ENCODE measurements at places on chromosomes 4 and X.

DNA sequence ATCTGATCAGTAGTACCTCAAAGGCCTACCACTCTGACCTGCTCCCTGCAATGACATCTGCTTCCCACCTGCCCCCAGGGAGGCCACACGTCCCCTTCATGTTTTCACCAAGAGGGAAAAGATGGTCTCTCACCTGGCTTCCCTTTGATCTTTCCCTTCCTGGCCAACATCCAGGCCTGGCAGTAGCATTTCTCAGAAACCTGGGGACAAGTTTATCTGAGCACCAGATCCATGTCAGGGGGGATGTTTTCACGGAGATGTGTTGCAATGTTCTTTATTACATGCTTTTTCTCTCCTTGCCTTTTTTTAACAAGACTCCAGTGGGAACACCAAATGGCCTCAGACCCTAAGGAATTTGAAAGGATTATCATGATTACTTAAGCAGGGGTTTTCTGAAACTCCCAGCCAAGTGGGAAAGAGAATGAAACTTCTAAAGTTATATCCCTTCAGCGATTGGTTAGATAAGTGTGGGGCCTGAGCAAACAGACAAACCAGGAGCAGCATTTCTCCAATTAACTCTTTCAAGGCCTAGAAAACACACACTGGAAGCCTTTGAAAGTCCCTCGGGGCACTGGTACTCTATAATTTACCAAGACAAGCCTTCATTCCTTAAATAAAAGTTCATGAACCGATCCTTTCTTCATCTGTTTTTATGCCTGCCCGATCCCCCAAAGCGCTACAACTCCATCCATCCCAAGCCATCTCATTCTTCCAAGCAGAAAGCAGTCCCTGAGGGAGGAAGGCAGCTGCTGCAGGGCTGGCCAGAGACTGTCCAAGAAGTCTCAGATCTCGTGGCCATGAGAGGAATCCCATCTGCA is 94.1 kb downstream of the BCOR start:
- no peak for DNase-seq

DNA sequence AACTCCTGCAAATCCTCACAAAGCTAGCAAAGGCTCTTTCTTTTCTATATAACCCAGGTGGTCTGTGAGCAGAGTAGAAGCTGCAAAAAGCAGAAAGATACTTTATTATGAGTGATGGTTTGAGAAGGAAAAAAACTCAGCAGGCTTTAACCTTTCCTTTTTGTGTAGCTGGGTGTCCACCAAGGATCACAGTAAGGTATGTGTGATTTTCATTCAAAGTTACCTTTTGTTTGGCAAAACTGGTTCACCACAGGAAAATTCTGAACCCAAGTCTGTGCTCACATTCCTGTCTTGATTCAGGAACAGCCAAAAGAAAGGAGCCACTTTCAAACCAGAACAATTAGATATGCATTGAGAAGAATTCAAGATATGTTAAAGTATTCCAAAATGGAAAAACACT is 35.7 kb downstream of the FRAS1 start:
- DNase-seq = no peak

DNA sequence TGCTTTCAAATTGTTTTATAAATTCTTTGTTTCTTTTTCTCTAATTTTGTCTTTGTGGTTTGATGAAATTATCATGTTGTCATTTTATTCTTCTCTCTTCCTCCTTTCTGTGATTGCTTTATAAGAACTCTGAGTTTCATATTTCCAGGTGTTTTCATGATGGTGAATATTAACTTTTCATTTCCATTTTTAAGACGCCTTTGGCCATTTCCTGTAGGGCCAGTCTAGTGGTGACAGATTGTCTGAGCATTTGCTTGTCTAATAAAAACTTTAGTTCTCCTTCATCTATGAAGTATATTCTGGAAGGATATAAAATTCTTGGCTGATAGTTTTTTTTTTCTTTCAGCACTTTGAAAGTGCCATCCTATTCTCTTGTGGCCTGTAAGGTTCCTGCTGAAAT is 128.1 kb downstream of the FAM13A start:
- no peak for DNase-seq

DNA sequence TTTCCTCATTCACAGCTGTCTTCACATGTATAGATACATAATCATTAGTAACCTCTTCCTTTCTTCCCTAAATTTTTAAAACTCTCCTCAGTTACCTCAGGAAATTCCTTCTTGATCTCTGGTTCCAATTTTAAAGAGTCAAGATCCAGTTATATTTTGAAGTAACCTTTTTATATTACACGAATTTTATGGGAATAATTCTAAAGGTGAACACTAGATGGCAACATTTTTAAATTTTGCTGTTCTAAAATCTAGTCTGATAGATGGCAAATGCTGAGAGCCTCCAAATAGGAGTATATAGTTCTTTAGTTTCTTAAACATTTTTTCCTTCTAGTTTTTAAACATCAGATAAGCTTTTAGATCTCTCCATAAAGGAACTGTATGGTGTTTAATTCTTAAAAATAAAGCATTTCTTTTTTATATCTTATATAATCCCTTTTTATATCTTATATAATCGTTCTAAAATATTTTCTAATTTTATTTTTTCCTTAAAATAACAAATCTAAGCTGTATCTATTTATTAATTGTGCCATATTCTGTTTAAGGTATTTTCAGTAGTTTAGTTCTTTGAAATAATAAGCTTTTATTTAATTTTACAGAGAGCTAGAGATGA is 37.9 kb upstream of the PAPSS1 start:
- peak; percentile 6 for DNase-seq

GRCh38 chr4:173243321-173243720 is 74.7 kb downstream of the GALNT7 start:
- no peak for DNase-seq

- no peak for DNase-seq
Observed at GRCh38 chr4:41009411-41009810, 204.9 kb downstream of the APBB2 start.

GRCh38 chr4:189261475-189261874 is 679.2 kb upstream of the FRG1 start:
- no peak for DNase-seq

DNA sequence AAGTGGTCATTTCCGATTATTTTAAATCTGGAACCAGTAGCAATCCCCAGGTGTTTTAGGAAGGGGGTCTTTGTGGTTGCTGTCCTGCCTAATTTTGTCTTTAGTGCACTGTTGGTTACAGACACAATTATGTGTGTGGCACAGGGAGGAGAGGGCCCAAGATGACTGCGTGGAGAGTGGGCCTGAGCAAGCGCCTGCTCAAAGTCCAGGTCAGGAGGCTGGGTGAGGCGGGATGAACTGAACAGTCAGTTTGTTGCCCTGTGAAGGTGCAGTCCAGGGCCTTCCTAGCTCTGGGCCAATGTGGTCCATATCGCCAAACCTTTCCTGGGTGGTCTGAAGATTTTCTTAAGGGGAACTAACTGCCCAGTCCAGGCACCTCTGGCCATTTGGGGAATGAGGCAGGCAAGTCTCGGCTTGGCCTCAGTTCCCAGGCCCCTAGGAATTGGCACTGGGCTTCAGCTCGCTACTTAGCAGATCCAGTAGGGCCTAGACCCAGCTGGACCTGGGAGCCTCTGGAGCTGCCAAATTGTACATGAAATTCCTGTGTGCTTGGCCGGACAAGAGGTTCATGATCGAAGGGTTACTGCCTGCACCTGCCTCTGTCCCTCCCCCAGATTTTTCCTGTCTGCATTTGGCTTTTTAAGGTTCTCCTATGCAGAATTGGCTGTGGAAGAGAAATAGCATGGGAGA is 47.6 kb downstream of the ANAPC4 start:
- DNase-seq = no peak

GRCh38 chr4:127708985-127709384 is 21.2 kb upstream of the SLC25A31 start:
- no peak for DNase-seq

- no peak for DNase-seq
Observed at GRCh38 chr4:7206911-7207567, 14.7 kb downstream of the SORCS2 start.

GRCh38 chrX:39809331-39809730 is 288.4 kb downstream of the BCOR start:
- no peak for DNase-seq

Data from hematopoietic multipotent progenitor cell treated with erythropoietin and hydrocortisone succinate and interleukin-3 and kit ligand, for 17 days (in vitro differentiated cells).